ENCODE measurements at places on chromosomes 4 and X.

- no peak for DNase-seq
These were observed 21.4 kb upstream of the SEL1L3 start for GRCh38 chr4:25884031-25884782.

- DNase-seq = no peak
These were observed 116.0 kb downstream of the MXRA5 start for GRCh38 chrX:3230496-3230895.

DNA sequence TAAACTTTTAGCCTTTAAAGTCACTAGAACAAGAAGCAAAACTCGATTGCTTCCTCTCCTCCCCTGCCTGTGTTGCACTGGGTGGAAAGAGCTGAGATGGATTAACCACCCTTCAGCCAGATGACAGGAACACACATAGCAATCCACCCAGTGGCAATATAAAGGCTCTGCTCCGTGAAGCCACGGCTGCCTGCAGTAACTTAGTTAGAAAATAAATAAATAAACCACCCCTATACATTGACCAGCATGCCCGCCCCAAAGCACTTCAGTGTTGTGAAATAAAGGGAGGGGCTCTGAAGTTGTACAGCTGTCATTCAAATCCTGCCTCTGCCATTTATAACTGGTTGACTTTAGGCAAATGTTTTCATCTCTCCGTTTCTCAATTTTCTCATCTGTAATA, 217.1 kb upstream of the LDB2 start:
- no peak for DNase-seq

GRCh38 chr4:168475745-168476144, 4.5 kb downstream of the DDX60L start:
- no peak for DNase-seq

DNA sequence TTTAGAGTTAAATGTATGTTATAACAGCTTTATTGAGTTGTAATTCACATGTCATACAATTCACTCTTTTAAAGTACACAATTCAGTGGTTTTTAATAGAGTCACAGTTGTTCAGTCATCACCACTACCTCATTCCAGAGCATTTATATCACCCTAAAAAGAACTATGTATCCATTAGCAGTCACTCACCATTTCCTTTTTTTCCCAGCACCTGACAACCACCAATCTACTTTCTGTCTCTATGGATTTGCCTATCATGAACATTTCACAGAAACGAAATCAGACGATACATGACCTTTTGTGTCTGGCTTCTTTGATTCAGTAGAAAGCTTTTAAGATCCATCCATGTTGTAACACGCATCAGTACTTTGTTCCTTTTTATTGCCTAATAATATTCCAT, 52.9 kb upstream of the FRAS1 start:
- no peak for DNase-seq

DNA sequence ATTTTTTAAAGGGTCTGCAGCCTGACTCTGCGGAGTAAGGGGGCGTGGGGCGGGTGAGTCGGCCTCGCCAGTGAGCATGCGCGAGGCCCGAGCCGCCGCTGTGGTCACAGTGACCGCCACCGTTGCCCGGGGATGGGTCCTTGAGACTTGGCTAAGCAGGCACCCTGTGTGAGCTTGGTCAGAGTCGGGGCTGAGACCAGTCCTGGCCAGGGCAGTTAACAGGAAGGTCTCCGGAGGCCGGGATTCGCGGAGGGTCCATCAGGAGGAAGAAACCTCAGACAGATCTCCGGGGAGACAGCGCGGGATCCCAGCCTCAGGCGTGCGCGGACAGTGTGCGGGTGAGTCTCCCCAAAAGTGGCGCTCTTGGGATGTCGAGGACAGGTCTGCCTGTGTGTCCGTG, 1384.4 kb upstream of the PCDH10 start:
- no peak for DNase-seq

DNA sequence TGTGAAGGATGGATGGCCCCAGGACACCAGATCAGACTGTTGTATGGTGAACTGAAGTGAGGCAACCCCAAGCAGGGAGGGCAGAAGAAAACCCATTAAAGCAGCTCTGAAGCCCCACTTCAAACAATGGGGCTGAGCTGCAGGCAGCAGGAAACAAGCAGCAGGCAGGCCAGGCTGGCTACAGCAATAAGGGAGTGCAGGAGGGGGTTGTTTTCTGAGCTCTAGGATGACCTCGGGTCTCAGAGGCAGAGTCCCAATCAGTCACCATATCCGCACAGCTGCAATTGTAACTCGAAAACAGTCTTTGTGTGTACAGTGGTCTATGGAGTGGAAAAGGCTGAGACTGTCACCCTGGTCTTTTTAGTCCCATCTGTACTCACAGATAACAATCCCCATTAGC, 90.4 kb downstream of the COL4A6 start:
- DNase-seq = no peak

GRCh38 chr4:157242871-157243270, 22.3 kb downstream of the GRIA2 start:
- no peak for DNase-seq
